ENCODE measurements at places on chromosomes 13 and 19. TPM values are rescaled to one million over a fixed set of nuclear protein-coding genes. Genes with fewer than 3 reads are reported as not detected.

DNA sequence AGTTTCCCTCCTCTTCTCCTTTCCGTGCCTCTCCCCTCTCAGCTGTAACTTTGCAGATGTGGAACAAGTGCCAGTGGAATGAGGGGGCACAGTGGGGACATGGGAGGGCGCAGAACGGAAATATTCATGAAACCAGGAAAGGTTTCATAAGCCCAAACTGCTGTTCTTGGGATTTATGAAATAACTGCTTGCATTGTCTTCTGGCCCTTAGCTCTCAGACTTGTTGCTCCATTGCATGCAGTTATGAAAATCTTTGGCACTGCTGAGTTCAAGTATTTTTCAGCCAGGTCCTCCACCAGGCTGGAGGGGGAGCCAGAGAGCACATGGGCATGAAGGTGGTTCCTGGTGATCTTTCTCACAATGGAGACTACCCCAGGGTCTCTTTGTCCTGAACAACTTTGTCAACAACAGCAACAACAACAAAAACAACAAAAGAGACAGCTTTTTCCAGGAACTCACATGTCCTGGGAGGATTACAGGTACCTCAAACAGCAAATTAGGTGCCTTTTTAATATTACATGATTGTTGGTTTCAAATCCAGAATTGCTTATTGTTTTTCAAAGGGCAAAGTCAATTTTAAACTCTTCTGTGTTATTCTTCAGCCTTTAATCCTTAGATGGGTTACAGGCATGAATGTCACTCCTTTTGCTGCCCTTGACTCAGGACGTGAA, 1.5 kb downstream of the RGCC start:
- DNase-seq = no peak

DNA sequence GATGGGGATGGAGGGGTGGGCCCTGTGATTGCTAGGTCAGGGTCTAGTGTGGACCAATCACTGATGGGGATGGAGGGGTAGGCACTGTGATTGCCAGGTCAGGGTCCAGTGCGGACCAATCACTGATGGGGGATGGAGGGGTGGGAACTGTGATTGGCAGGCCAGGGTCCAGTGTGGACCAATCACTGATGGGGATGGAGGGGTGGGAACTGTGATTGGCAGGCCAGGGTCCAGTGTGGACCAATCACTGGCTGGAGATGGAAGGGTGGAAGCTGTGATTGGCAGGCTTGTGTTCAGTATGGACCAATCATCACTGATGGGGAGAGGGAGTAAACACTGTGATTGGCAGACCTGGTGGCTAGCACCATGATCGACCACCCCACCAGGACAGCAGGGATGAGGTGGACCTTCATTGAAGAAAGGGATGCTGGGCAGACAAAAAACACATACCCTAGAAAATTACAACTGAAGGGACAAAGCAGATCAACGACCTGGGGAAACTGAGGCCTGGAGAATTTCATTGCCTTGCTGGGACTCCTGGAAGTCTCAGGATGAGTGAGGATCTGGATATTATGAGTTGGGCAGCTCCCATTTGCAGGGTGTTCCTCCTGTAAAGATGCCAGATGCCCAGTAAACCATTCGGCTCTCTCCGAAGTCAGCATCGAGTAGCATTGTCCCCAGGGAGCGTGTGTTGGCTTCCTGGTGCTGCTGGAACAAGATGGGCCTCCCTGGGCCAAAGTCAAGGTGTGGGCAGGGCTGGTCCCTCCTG, 15.5 kb downstream of the TMPRSS9 start:
- no peak for DNase-seq

- no peak for DNase-seq
These were observed 4.0 kb upstream of the ERFL start for GRCh38 chr19:41932259-41932719.

- DNase-seq = no peak
These were observed 70.6 kb upstream of the C13orf46 start for GRCh38 chr13:114044486-114044885.

GRCh38 chr19:41356984-41357739, 3.4 kb upstream of the TGFB1 start:
- no peak for DNase-seq

GRCh38 chr13:28043224-28043623, 54.7 kb upstream of the URAD start:
- DNase-seq = no peak

- DNase-seq = no peak
These were observed 202.3 kb upstream of the KLHL1 start for GRCh38 chr13:70310396-70311119.

DNA sequence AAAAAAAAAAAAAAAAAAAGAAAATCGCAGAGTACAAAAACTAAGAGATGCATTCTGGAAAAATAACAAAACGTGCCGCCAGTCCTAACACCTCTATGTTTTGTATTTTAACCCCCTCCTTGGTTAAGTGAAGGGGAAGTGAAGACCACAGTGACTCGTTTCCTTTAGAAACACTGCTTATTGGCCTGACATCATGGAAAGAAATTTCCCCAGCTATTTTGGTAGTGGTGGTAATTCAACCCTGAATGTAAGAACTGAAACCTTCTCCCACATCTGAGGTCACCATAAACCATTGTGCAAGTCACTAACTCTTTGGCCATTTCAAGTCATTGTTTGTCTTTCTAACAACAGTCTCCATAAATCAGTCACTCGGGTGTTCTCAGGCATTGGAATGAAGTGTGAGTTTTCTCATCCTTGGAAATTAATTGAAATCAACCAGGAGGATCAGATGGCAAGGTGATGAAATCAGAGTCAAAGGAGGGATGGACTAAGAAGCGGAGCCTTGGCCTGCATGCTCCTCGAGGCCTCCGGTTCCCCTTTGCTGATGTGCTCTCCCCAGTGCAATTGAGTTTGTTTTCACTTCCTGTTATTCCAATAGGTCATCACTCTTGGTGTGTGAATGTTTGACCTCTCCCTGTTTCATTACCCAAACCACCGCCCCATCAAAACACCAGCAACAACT, 443.9 kb downstream of the FGF9 start:
- peak; percentile 62 for DNase-seq

DNA sequence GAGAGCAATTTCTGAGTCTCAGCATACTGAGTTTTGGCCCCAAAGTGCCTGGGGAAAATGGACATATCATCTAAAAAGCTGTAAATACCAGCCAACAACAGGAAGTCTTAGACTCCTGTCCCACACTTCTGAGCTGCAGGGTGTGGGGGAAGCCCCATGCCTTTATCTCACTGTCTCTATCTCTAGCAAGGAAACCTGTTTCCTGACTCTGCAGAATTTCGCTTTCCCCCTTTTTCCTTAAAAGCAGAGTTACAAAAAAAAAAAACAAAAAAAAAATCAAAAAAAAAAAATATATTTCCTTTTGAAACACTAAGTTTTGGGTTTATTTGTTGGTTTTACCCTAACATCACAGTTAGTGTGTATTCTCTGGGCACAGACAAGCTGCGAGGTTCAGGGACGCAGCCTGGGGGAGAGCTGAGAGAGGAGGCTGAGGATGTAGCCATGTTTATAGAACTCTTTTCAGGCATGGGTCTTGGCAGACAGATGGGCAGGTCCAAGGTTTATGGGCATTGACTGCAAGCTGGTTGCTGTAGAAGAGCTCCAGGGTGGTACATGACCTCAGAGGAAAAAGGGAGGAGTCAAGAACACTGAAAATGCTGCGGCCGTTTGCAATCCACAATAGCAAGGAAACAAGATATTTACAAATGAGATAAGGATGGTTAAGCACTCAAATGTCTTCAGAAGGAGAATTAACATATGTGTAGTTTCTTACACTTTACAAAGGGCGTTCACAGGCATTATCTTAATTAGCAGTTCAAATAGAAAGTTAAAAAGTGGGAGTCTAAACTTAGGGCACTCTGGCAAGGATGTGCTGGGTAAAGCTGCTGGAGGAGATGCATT, 4.9 kb downstream of the MBNL2 start:
- no peak for DNase-seq

DNA sequence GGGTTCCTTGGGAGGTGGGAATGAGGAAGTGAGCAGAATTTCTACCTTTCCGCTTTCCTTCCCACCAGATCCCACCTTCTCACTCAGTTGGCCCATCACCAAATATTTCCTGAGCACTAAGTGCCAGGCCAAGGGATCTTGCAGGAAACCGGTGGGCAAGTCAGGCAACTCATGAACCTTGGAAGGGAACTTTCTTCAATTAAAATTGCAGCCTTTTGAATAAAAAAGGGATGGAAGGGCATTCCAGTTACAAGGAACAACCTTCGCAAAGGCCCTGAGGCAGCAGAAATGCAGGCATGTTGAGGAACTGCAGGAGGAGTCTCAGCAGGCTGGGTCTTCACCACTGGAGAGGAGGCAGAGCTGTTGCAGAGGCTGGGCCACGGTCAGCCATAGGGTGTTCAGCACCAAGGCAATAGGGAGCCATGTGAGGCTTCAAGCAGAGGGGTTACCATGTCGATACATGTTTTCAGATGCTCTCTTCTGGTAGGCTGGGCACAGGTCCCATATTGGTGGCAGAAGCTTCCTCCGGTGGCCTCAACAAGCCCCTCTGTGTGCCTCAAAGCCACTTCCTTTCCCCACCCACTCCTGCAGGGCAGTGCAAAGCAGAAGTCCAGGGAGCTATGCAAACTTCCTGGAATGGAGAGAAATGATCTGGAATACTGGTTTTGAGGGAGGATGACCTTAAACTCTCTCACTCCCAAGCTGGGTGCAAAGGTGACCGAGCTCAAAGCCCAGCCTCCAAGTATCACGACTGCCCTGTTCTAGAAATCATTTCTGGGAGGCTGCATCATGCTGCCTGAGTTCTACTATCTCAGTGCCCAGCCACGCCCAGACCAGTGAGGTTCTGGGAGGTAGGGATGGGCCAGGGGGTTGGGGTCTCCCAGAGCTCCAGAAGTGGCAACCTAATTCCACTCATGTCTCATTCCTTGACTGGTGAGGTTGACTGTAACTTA, at the start of gene FUT6:
TSS of gene FUT6 (minus strand) at position 638 of the 953 bp plus-strand sequence. CDS start 7,135 bp downstream, outside the sequence.
- no peak for DNase-seq

DNA sequence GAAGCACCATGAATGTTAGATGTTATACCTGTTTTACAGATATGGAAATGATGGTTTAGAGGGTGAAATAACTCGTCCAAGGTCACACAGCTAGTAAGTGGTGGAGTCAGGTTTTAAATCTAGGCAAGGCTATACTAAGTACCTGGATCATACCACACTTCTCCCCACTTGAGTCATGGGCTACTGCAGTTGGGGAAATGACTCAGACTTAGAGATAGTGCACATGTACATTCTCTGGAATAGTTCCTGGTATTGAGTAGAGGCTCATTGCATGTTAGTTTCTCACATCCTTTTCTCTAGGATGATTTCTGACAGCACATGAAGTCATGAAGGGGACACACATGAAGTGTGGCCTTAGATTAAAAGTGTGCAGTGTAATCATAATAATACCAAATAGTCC, 76.2 kb upstream of the TNFSF11 start:
- DNase-seq = no peak

DNA sequence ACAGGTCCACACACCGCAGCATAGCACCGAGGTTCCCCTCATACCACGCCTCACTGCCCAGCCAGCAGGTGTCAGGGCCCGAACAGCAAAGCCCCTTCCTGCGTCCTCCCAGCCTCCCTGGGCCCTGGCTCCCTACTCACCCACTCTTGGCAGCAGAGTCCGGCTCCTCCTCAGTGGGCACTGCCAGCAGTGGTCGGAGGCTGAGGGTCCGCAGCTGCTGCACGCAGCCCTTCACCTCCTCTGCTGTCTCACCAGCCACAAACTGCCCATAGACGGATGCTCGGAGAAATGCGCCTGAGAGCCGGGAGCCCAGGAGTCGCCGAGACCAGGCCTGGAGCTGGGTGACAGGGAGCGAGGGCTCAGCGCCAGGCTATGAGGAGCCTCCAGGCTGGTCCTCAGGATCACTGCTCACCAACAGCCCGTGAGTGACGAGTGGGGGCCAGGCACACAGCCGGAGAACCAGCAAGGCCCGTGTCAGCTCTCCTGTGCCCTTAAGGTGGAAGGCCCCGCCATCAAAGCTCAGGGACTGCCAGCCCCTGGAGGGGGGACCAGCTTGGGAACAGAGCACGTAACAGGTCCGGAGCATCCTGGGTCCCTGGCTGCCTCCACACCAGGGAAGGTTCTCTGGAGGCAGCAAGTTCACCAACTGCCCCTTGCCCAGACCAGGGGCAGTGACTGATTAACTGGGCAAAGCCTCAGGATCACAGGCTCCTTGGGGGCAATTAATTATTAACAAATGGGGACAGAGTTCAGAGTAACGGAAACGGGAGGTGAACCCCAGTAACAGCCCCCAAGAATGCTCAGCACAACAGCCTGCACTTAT, at the start of gene PRODH2:
TSS of gene PRODH2 (minus strand) at position 626 of the 823 bp plus-strand sequence. CDS start at position 586, 40 bp downstream.
- DNase-seq = no peak

GRCh38 chr19:1606138-1606651, 933 bp upstream of the UQCR11 start:
- DNase-seq = no peak

LGALS4 gene
- 0.51 TPM for total RNA-seq

ATXN8OS gene
- not detected for total RNA-seq

ALG11 gene
- total RNA-seq = 32.5 TPM

C5AR2 gene
- total RNA-seq = 8.0 TPM

RFPL4AL1 gene
- total RNA-seq = not detected

BRSK1 gene
- 14.2 TPM for total RNA-seq

EID2B gene
- total RNA-seq = 3.3 TPM
